ENCODE measurements at places on chromosomes 12 and 14. TPM values are rescaled to one million over a fixed set of nuclear protein-coding genes. Genes with fewer than 3 reads are reported as not detected.

Gene CLEC14A
- 36.3 TPM for total RNA-seq

Gene HOXC5
- total RNA-seq = not detected

Gene KRT72
- total RNA-seq = not detected

Gene RASSF9
- 12.9 TPM for total RNA-seq

Gene BEGAIN
- total RNA-seq = 1.0 TPM

Gene CISTR
- total RNA-seq = not detected

Gene KRT77
- not detected for total RNA-seq

Gene MGP
- 660 TPM for total RNA-seq

Gene COX8C
- total RNA-seq = not detected

Gene IPO4
- total RNA-seq = 20.8 TPM

Gene ENDOU
- total RNA-seq = not detected

Gene KCNH3
- 2.4 TPM for total RNA-seq

Gene NDRG2
- 94.1 TPM for total RNA-seq

Gene ZDHHC22
- 0.06 TPM for total RNA-seq

Gene MMP17
- total RNA-seq = 5.5 TPM

Gene PTPRB
- 68.8 TPM for total RNA-seq

Gene COPS7A
- 62.6 TPM for total RNA-seq
